ENCODE measurements at places on chromosomes 6 and 20. TPM values are rescaled to one million over a fixed set of nuclear protein-coding genes. Genes with fewer than 3 reads are reported as not detected.
A peak's percentile ranks its signal among the peaks of the same experiment; 100 is the strongest.

BCAS1 gene
- total RNA-seq: 3.1 TPM

DNA sequence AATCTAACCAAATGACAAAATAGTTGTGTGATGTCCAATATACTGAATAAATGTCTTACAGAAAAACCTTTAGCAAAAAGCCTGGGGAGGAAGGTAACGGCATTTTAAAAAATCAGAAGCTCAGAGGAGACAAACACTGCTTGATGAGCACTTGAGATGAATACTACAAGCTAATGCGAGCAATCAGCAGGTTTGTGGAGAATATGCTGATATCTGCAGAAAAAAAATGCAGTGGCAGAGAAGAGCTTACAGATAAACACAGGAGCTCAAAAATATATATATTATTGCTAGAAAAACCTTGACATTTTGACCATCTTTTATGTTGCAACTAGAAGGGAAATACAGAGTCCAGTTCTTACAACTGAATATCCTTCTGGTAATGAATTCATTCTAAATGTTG is 972.7 kb downstream of the KIF16B start:
- no peaks in the 10 kb centered on the region for H3K27me3 ChIP-seq
- no peaks in the 10 kb centered on the region for H3K4me1 ChIP-seq
- no peak for DNase-seq
- H3K36me3 ChIP-seq: no peaks in the 10 kb centered on the region

DNA sequence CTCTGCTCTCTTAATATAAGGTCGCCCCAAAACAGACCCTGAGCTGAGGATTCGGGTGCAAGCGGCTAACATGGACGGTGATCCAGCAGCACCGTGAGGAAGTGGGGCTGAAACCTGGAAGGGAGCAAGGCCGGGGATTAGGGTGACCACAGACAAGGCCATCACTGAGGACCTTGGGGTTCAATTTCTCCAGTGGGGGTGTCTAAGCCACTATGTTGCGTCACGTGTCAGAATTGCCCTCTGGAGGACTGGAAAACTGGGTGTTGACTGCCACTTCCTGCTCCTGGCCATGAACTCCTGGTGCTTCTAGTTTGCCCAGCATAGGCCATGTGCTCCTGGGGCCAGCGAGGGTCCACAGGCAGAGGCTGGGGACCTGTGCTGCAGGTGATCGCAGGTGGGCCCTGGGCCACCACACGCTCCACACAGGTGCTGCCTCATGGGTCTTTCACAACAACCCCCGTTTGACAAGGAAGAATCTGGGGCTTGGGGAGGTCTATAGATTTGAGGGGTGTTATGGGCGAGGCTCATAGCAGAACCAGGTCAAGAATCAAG is 101.9 kb downstream of the CDH26 start:
- no peak overlapping the region for H3K27ac ChIP-seq
- DNase-seq: no peak
- H3K27me3 ChIP-seq: no peaks in the 10 kb centered on the region

- no peak overlapping the region for H3K27ac ChIP-seq
- no peaks in the 10 kb centered on the region for H3K36me3 ChIP-seq
- no peaks in the 10 kb centered on the region for H3K4me1 ChIP-seq
- H3K4me3 ChIP-seq: no peak overlapping the region
These were observed 43.1 kb upstream of the HECA start for GRCh38 chr6:139091826-139092225.

DNA sequence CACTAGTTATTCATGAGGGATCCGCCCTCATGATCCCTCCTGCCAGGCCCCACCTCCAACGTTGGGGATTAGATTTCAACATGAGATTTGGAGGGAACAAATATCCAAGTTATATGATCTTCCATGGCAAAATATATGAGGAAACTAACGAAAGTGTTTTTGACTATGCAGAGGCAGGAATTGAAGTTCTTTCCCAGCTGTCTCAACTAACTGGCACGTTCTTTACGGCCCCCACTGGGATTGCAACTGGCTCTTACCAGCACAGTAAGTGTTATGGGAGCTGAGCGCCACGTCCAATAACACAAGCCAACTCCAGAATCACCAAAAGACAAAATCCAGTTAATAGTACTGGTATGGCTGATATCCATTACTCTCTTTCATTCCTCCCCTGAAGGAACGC is 66.6 kb downstream of the ECT2L start:
- no peaks in the 10 kb centered on the region for H3K36me3 ChIP-seq
- H3K4me3 ChIP-seq: no peak overlapping the region
- no peaks in the 10 kb centered on the region for H3K27me3 ChIP-seq
- no peaks in the 10 kb centered on the region for H3K4me1 ChIP-seq
- DNase-seq: no peak

DNA sequence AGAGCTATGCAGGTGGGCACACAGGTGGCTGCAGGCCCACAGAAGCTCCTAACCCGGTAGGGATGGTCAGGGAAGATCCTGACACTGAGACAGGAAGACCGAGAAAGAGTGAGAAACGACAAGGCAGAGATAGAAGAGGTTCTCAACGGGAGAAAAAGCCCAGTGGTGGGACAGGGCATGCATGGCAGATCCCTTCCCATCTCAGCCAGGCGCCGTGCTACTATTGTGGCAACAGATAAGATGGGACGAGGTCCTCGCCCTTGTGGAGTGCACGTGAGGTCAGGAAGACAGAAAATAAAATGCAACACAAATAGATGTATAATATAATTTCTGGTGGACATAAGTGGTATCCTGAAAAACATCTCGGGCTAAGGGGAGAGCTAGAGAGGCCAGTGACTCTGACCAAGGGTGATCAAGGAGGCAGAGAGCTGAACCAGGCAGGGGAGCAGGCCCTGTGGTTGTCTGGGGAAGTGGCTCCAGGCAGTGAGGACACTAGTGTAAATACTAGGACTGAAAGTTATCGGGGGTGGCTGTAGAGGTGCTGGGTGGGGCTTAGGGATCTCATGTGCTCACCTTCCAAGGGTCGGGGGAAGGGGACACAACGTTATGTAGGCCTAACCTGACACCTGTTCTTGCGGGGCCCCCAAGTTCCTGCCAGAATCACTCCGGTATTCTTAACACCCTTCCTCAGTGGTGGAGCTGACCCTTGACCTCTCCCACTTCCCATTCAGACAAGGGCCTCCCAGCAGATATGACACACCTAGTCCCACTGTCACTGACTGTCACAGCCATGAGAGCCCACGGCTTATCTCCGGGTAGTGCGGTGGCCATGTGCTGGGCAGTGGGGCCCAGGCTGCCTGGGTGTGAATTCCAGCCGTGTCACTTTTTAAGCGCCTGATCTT is 1.0 kb downstream of the SRXN1 start:
- peak overlapping the region; percentile 77 for H3K27ac ChIP-seq
- H3K4me3 ChIP-seq: peak overlapping the region; percentile 97
- H3K4me1 ChIP-seq: peaks cover 17% of the 10 kb centered on the region
- peaks cover 5% of the 10 kb centered on the region for H3K36me3 ChIP-seq
- H3K27me3 ChIP-seq: no peaks in the 10 kb centered on the region

DNA sequence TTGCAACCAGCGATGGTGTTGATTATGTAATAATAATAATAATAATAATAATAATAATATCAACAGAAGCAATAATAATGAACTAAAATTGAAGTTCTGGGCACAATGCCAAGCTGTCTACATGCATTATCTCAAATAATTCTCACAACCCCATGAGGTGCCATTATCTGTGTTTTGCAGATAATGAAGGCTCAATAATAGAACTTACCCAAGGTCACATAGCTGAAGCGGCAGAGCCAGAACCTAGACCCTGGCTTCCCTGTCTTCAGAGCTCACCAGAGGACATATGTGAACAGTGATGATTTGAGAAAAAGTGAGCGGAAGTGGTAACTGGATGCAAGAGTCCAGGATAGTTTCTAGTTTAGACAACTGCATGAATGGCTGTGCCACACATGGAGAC is 91.0 kb downstream of the HIVEP1 start:
- H3K4me3 ChIP-seq: no peak overlapping the region
- no peaks in the 10 kb centered on the region for H3K4me1 ChIP-seq
- H3K27ac ChIP-seq: no peak overlapping the region
- H3K36me3 ChIP-seq: no peaks in the 10 kb centered on the region

DNA sequence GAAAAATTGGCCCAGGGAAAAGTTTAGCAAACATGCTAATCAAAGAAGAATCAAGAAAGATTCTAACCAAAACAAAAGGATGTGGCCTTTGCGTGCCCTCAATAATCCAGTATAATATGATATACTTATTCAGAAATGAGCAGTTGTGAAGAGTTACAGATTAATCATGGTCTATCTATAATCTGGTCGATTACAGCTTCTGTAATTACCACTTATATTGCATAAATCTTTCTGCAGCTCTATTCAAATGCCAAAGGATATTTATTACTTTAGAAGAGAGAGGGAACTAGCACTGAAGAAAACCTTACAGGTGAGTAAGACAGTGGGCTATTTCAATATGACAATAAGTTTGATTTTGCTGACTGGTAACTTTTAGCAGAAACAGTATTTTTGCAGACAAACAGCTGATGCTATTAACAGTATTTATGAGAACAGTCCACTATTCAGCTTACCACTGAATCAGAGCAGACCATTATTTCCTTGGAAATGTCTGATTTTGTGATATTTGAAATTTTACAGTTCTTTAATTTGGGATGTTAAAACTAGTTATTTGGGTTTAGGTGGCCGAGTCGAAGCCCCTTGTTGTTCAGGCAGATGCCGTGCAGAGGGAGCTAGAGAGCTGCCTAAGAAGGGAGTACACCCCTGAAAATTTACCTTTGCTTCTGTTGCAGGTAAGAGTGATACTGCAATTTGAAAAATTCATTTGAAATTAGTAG is 92.2 kb downstream of the CEP57L1 start:
- H3K27me3 ChIP-seq: peaks cover 43% of the 10 kb centered on the region
- H3K4me1 ChIP-seq: peaks cover 3% of the 10 kb centered on the region
- peak; percentile 58 for DNase-seq
- no peaks in the 10 kb centered on the region for H3K36me3 ChIP-seq
- H3K4me3 ChIP-seq: no peak overlapping the region

- H3K4me1 ChIP-seq: no peaks in the 10 kb centered on the region
- H3K36me3 ChIP-seq: no peaks in the 10 kb centered on the region
- DNase-seq: no peak
- no peak overlapping the region for H3K27ac ChIP-seq
- H3K27me3 ChIP-seq: no peaks in the 10 kb centered on the region
These were observed 279.7 kb downstream of the UST start for GRCh38 chr6:149026530-149026942.

GRCh38 chr6:259901-260508 is 32.3 kb upstream of the DUSP22 start:
- no peaks in the 10 kb centered on the region for H3K36me3 ChIP-seq
- H3K27ac ChIP-seq: no peak overlapping the region
- no peak for DNase-seq
- H3K27me3 ChIP-seq: 0 out of 2 replicates have a peak, but pooled peaks cover 4% of the 10 kb centered on the region
- H3K4me3 ChIP-seq: no peak overlapping the region

GRCh38 chr6:81938991-81939732 is 186.7 kb upstream of the TENT5A start:
- no peaks in the 10 kb centered on the region for H3K27me3 ChIP-seq
- no peaks in the 10 kb centered on the region for H3K4me1 ChIP-seq
- DNase-seq: no peak
- no peak overlapping the region for H3K4me3 ChIP-seq
- no peak overlapping the region for H3K27ac ChIP-seq

DNA sequence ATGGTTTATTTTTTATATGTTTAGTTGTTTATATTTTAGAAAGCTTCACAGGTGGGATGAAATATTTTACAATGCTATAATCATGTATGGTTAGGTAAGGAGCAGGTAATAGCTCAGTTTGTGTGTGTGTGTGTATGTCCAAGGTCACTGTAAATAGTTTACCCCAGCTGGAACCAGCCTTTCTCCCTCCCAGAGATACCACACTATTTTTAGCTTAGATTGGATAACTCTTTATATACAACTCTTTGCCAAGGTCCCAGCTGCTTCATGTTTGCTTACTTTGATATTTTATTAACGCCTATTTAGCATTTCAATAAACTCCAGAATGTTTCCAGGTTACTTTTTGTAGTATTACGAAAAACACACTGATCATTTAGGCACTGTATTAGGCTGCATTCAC is 1.8 kb upstream of the PEX7 start:
- no peaks in the 10 kb centered on the region for H3K36me3 ChIP-seq
- no peak overlapping the region for H3K27ac ChIP-seq
- H3K4me1 ChIP-seq: peaks cover 3% of the 10 kb centered on the region
- no peak for DNase-seq
- no peaks in the 10 kb centered on the region for H3K27me3 ChIP-seq
- H3K4me3 ChIP-seq: no peak overlapping the region

DNA sequence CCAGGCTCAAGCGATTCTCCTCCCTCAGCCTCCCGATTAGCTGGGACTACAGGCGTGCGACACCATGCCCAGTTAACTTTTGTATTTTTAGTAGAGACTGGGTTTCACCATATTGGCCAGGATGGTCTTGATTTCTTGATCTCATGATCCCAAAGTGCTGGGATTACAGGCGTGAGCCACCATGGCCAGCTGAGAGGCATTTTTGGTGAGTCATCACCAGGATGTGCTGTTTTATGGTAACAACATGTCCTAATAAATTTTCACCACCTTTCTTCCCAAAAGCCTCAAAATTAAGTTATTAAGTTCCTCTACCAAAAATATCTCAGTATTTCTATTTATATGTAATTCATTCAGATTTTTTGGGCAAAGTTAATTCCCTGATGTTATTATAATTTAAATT is 53.5 kb downstream of the COL21A1 start:
- H3K27me3 ChIP-seq: no peaks in the 10 kb centered on the region
- no peaks in the 10 kb centered on the region for H3K36me3 ChIP-seq
- DNase-seq: no peak
- no peak overlapping the region for H3K4me3 ChIP-seq

DNA sequence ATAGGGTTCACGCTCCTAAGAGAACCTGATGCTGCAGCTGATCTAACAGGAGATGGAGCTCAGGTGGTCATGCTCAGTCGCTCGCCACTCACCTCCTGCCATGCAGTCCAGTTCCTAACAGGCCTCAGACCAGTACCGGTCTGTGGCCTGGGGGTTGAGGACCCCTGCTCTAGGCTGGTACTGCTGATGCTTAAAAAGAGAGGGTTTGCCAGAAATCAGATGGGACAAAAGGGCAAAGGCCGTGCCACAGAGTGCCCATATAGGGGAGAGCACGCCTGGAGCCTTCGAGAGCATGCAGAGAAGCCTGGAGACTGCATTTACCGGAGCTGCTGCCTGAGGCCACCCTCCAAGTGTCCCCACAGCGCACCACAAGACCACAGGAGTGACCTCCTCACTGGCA is 75.5 kb downstream of the PTPN1 start:
- no peaks in the 10 kb centered on the region for H3K27me3 ChIP-seq
- no peak overlapping the region for H3K4me3 ChIP-seq
- H3K36me3 ChIP-seq: peaks cover 22% of the 10 kb centered on the region
- H3K27ac ChIP-seq: no peak overlapping the region

GRCh38 chr20:47847884-47848485 is 62.7 kb upstream of the SULF2 start:
- DNase-seq: no peak
- H3K4me3 ChIP-seq: no peak overlapping the region
- H3K27ac ChIP-seq: no peak overlapping the region
- H3K27me3 ChIP-seq: peaks cover 3% of the 10 kb centered on the region
- H3K36me3 ChIP-seq: no peaks in the 10 kb centered on the region

DNA sequence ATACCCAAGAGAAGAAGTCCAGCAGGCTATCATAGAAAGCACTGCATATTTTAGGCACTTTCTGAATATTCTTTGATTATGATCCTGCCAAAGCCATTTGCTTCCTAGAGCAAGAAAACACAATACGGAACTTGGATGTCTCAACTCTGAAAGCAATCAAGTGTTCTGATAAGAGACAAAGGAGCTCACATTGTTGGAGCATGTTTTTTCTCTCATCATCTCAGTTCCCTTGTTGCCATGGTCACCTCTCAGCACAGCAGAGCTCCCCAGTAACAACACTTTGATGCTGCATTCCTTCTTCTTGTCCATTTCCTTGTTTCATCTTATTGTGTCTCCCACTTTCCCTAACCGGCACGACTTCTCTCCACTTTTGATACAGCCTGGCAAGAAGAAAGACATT is 168.7 kb upstream of the FUT9 start:
- no peaks in the 10 kb centered on the region for H3K27me3 ChIP-seq
- H3K4me3 ChIP-seq: no peak overlapping the region
- H3K27ac ChIP-seq: no peak overlapping the region
- H3K4me1 ChIP-seq: no peaks in the 10 kb centered on the region
- DNase-seq: no peak

Data from Panc1 (cell line).